ENCODE measurements at places on chromosomes 1 and 21.

DNA sequence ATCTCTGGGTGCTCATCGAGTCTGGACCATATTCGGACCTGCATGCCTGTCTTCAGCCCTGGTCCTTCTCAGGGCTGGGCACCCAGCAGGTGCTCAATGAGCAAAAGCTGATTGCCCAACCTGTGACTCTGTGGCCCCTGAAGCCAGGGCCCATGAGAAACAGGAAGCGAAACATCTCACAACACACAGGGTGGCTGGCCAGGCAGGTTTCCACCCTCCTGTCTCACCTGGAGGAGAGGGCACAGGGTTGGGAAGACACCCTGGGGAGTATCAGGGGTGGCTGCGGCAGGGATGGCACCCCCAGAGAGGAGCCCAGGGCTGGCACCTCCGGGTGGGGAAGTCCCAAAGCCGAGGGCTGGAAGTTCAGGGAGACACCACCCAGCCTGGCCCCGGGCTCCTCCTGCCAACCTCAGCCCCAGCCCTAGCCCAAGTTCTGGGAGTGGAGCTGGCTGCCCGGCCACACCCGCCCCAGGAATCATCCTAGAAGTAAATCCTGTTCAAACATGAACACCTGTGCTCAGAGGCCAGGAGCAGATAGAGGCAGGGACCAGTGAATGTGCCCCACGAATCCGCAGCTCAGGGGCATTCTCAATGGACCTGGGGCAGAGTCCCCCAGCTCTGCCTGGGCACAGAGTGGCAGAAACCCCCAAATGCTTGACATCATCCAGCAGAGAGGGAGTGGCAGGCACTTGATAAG is 54.6 kb downstream of the RAP1GAP start:
- DNase-seq = no peak

DNA sequence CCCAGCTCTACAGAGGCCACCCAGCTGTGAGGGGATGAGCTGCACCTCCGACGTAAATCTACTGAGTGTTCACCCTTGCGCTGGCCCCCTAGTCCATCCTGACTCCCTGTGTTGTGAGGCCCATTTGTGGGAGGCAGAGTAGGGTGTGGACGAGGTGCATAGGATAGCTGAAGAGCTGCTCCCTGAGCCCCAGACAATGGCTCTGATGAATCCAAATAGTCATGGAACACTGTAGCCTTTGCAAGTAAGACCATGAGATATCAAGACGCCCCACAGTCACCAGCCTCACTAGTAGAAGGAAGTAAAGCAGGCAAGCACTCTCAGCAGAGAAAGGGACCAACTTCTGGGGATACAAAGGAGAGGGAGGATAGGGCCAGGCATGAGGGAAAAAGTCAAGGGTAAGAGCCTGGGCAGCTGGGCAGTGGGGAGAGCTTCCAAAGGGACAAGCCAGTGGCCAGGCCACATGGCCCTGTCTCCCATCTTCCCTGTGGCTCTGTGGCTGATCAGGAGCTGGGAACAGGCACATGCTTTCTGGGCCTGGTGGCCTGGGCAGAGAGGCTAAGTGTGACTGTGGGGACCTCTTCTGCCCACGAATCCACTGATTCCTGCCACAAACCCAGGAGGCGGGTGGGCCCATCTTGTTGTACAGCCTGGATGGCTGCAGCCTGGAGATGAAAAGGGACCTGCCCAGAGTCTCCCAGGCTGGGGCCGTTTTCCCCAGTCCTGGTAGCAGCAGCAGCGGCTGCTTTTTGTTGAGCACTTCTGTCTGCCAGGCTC is 55.5 kb upstream of the EPS8L3 start:
- no peak for DNase-seq

DNA sequence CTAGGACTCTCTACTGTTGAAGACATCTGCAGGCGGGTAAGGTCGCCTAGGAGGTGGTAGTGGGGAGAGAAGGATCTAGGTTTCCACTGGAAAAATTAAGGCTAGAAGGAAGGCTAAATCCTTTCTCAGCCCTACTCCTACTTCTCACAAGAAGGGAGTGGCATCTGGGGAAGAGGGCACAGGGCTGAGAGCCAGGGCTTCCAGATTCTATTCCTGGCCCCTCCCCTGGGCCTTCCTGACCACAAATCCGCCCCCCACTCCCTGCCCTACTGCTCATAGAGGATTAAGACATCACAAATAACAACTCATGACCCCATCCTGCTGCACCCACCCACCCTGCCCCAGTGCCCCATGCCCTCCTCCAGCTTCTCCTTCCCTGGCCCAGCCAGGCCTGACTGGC is 2.5 kb downstream of the PHLDA3 start:
- no peak for DNase-seq

DNA sequence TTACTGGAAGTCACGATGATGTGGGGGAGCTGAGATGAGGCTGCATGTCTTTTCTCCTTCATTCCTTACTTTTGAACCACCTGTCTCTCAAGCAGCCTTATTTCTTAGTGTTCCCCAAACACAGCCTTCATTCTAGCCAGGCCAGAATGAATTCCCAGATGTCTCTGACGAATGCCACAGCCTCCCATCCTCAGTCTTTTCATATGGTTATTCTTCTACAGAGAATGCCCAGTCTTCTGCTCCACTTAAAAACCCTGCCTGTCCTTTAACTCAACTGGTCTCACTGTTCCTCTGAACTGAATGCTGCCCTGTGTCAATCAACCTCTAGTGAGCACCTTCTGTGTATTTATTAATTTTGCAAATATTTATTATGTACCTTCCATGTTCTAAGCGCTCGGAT is 156.2 kb downstream of the PLA2G4A start:
- no peak for DNase-seq

DNA sequence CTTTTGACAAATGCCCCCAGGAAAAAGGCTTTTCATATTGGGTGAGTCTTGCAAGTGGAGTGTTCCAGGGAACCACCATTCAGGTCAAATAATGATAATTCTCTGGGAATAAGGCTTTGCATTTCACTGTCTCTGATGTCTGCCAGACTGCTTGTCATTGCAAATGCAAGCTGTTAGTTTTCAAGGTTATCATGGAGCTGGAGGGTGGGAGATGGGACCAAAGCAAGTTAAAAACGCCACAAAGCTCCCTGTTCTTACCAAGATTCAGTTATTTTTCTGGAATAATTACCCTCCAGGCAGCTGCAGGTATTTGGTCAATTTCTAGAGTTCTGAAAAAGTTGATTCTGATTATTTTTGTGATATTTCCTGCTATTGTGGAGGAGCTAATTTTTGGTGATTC is 210.1 kb downstream of the GPR52 start:
- no peak for DNase-seq

DNA sequence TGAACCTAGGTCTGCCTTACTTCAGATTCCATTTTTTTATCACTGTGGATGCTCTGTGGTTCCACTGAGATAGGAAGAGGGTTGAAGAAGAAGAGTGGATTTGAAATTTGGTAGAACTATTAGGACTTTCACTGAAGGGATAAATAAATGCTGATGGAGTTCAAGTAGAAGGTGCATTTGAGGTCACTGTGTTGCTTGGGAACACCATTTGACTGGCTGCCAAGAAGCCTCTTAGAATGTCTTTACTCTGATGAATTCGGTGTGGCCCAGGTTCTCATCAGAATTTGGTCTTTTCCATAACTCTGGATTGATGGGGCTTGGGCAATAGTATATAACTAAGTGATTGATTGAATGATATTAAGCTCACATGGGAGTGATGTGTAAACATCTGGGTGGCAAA is 11.9 kb downstream of the XPR1 start:
- DNase-seq = no peak

- DNase-seq = peak; percentile 15
Observed at GRCh38 chr21:22855581-22855980, 1857.4 kb downstream of the NCAM2 start.

Data from HS-5 (cell line).